Muscle of arm (tissue), 14 donors: ENCODE measurements at places on chromosomes 4 and X.

- peak; percentile 28 for DNase-seq
Measured at GRCh38 chrX:120365320-120365719, 3.4 kb downstream of the ATP1B4 start.

DNA sequence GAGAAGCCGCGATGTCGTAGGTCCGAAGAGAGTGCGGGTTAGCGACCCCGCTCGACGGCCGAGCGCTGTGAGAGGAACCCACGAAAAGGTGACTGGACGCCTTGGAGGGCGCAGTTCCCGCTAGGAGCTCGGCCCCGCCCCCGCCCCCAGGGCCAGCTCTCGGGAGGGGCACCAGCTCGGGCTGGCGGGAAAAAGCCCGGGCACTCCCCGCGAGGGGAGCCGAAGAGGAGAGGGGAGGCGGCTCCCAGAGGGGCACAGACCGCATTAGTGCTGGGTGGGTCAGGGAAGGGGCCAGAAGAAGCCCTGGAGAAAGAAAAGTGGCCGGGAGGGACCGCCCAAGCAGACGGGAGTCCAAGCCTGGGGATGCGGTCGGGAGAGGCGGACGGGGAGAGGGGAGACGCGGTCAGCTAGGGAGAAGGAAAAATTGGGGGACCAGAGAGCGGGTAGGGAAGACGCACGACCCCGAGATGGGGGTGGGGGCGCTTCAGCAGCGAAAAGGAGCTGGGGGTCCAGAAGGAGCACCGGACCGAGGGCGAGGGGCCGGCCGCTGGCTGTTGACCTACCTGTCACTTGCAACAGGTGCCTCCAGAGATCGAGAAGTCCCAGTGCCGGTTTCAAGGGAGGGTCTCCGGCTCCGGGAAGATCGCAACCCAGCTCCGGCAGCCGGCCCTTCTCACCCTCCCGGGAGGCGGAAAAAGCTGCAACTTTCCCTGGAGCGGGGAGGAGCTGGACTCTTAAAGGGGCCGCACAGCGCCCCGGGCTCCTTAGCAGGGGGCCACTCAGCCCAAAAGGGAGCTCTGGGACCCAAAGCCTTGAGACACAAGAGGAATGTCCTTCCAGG, at the start of gene SYTL4:
TSS of gene SYTL4 (minus strand) at position 681 of the 841 bp plus-strand sequence. CDS start 30,084 bp downstream, outside the sequence.
- DNase-seq: no peak

GRCh38 chr4:152169683-152170082, 366.2 kb downstream of the FBXW7 start:
- no peak for DNase-seq

DNA sequence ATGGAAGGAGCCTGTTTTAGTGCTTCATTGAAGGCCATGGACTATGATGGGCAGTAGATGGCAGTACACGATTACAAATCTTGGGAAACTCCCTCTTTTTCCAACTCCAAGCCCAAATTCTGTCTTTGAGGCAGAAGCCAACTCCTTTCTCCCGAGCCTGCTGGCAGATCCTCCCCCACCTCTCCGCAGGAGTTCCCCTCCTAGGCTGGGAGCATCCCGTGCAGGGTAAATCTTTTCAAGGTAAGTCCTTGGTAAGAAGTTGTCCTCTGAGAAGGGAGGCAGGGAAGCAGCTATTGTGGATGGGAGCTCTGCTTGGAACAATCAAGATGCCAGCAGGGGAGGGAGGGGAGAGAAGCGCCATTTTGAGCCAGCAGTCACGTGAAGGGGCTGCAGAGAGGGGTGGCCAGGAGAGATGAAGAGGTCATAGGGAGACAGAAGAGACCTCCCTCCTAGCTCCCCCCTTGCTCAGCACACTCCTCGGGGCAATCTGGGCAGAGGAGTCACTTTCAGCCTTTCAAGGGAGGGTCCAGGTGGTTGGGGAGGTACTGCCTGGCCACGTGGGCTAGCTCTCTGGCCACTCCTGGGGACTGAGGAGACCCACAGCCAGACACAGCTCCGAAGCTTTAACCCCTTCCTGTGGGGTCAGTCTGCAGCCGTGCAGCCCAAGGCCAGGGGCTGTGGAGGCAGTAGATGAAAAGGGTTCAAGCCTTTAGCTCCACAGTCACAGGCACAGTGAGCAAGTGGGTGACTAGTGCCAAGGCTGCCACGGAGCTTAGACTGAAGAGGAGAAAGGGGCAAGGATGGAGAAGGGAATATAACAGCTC, 9.6 kb downstream of the CC2D2A start:
- DNase-seq: peak; percentile 91

DNA sequence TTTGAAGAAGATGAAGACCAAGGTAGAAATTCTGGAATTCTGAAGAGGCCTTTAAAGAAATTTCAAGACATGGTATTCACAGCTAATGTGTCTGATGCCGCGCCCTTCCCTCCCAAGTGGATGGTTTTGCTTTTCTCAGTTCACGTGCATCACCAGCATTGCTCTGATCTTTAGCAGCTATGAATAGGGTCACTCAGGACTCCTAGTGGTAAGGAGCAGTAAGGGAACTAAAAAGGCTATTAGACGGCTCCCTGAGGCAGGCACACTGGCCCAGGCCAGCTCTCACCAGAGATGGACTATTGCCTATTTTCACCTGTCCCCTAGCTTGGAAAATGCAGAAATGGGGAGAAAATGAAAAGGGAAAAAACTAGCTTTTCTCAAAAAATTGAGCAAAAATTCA, 447.5 kb upstream of the RASGEF1B start:
- no peak for DNase-seq

- no peak for DNase-seq
Measured at GRCh38 chr4:2353222-2354107, 65.0 kb downstream of the ZFYVE28 start.

GRCh38 chr4:38195911-38196310, 235.7 kb downstream of the PTTG2 start:
- DNase-seq: no peak

DNA sequence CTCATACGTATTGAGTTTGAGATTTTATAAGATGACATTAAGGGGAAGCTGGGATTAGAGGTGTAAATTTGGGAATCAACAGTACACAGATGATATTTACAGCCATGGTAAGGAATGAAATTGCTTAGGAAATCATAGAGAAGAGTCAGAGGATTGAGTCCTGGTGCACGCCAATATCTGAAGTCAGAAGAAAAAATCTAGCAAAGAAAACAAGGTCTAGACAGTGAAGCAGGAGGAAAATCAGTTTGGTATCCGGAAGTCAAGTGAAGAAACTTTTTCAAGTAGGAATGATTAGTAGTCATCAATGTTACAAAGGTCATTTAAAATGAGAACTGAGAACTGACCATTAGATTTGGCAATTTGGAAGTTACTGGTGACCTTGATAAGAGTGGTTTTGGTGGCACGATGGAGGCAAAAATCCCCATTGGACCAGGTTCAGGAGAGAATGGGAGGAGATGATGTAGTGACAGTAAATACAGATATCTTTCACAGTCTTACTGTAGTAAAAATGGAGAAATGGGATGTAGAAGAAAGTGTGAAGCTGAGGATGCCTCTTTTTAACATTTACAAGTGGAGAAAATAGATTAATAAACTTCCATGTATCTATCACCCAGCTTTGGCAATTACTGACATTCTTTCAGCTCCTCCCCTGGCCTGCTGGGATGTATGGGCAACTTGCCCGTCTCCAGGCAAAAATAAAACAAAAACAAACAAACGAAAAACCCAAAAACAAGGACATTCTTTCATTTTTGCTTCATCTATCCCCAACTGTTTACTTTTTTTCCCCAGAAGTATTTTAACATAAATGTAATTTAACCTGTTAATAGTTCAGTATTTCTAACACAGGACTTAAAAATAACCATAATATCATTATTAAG, 11.4 kb upstream of the GPR34 start:
- DNase-seq: no peak

GRCh38 chr4:53963336-53963735, 101.1 kb downstream of the CHIC2 start:
- DNase-seq: no peak

GRCh38 chrX:111372086-111372485, 39.9 kb downstream of the DCX start:
- no peak for DNase-seq

- DNase-seq: no peak
Measured at GRCh38 chr4:139734201-139734874, 68.7 kb downstream of the MGST2 start.

DNA sequence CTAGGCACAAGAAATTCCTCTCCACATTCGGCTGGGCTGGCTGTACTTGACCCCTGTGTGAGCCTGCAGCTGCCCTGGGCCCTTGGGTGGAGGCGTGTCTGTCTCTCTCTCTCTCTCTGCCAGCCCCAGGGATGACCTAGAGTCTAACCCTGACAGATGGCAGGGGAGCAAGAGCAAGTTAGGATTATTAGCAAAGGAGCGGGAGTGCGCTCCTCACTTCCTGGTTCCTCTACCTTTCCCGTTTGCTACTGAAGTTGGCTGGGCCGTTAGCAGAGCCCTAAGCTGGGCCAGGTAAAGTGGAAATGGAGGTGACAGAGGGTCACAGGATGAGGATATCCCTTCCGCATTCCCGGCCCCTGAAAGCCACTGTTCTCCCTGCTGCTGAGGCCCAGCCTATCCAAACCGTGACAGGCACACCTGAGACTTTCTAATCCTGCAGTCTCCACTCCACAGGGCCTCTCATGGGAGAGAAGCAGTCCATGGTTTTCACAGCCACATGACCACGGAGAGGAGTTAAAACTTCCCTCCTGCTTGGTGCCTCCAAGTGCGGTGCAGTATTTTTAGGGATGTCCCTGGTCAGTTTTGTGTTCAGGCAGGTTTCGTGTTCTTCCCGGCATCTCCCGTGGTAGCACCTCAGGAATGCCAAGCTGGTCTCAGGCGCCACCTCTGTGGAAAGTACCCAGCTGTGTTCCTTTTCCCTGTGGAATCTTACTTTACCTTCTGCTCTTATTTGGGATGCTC, 79.3 kb downstream of the CLDN22 start:
- no peak for DNase-seq

DNA sequence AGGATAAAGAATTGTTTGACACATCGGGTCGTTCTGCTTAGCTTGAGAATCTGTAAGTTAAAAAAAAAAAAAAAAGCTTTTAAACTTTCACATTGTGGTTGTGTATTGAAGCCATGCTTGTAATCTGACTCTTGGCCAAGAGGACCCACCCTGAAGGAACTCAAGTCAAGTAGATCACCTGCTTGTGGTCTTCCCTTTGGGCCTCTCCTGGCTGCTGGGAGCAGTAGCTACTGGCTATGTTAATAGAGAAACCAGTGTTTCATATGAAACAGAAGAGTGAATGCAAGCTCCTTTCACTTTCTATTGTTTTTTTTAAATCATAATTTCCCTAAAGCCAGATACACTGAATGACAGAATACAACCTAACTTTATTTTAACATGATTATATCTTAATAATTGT, 402.4 kb upstream of the NDST4 start:
- DNase-seq: no peak

- DNase-seq: no peak
Measured at GRCh38 chrX:153744210-153745066, 19.6 kb upstream of the PLXNB3 start.

DNA sequence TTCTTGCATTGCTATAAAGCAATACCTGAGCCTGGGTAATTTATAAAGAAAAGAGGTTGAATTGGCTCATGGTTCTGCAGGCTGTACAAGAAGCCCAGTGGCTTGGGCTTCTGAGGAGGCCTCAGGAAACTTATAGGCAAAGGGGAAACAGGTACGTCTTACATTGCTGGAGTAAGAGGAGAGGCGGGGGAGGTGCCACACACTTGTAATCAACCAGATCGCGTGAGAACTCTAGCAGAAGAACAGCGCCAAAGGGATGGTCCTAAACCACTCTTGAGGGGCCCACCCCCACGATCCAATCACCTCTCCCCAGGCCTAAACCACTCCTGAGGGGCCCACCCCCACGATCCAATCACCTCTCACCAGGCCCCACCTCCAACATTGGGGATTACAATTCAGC, 50.6 kb upstream of the SHOX start:
- no peak for DNase-seq

DNA sequence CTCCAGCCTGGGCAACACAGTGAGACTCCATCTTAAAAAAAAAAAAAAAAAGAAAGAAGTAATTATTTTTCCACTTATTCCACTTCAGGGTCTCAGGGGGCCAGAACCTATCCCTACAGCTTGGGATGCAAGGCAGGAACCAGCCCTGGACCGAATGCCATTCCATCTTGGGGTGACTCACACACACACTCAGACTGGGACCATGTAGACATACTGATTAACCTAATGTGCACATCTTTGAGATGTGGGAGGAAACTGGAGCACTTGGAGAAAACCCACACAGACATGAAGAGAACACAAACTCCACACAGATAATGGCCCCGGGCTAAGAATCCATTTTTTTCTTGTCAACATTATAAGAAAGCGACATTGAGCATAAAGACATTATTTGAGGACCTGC, 132.5 kb downstream of the PTTG2 start:
- no peak for DNase-seq

- DNase-seq: no peak
Measured at GRCh38 chr4:109319684-109320083, 17.2 kb upstream of the COL25A1 start.

GRCh38 chr4:15303052-15303641, 124.7 kb upstream of the C1QTNF7 start:
- DNase-seq: no peak

DNA sequence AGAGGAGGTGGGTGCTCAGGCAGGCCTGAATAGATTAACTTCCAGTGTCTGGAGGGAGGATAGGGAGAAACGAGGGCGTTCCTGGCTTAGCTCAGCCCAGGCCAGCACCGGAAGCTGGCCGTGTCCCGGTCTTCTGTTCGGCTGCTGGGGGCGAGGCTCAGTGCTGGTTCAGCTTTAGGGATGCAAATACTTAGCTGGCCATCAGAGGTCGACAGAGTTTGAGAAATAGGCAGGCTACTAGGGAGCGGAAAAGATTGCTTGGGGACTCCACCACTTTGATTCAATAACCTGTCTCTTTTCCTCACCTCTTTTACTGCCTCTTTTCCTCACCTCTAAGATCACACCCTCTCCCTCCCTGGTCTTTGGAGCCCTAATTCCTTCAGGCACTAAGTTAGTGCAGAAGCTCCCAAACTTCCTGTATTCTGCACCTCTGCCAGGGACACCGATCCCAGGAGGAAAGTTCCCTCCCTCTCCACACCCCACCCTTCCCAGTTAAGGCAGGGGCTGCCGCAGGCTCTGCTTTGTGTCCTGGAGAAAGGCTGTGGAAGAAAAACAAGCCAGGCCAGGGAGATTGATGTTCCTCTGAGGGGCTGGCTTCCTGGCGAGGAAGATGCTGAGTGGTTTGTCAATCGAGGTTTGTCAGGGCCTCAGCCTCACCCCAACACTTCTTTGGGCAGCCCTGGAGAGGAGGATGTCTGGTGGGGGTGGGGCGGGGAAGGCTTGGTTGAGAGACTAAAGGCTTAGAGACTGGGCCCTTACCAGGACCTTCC, 6.0 kb upstream of the EFNB1 start:
- DNase-seq: peak; percentile 58

GRCh38 chr4:34814266-34814665, 1430.0 kb downstream of the ARAP2 start:
- DNase-seq: no peak

GRCh38 chrX:135384161-135384836, 37.4 kb upstream of the SMIM10L2A start:
- no peak for DNase-seq

GRCh38 chr4:54439831-54440243, 210.7 kb downstream of the PDGFRA start:
- peak; percentile 33 for DNase-seq

- no peak for DNase-seq
Measured at GRCh38 chr4:161949946-161950725, 213.7 kb downstream of the FSTL5 start.

GRCh38 chr4:170259631-170260153, 169.9 kb upstream of the AADAT start:
- peak; percentile 71 for DNase-seq
